ENCODE measurements at places on chromosomes 2 and 18.

- DNase-seq, result no peak
Observed at GRCh38 chr2:221255862-221256261, 316.2 kb downstream of the EPHA4 start.

DNA sequence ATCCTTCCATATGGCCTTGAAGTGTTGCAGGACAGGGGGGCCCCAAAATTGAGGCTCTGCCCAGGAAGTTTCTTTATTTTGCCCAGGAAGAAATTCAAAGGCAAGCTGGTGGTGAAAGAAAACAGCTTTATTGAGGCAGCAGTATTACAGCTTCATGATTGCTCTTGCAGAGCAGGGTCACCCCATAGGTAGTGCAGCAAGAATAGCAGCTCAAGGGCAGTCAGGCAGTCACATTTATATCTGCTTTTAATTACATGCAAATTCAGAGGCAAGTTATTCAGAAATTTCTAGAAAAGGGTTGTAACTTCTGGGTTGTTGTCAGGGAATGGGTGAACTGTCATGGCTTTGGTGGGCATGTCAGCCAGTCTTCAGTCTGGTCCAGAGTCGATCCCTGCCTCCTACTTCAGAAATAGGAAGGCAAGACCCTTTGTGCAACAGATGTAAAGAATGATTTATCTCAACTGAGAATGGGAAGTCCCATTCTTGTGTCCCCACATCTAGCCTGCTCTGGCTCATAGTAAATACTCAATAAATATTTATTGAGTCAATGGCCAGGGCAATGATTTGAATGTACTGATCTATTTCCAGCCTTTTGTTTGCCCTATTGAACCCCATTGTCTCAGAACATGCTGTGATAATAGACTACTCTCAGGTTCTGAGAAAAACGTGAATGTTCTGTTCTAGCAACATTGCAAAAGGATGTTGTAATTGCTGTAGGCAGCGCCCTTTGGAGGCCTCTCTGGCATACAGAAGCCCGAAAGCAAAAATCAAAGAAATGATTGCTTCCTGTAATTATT is 129.8 kb downstream of the MYO3B start:
- DNase-seq, result no peak

GRCh38 chr2:186125156-186125555 is 360.9 kb upstream of the ZC3H15 start:
- DNase-seq, result no peak

GRCh38 chr2:141611981-141612380 is 518.8 kb downstream of the LRP1B start:
- no peak for DNase-seq

DNA sequence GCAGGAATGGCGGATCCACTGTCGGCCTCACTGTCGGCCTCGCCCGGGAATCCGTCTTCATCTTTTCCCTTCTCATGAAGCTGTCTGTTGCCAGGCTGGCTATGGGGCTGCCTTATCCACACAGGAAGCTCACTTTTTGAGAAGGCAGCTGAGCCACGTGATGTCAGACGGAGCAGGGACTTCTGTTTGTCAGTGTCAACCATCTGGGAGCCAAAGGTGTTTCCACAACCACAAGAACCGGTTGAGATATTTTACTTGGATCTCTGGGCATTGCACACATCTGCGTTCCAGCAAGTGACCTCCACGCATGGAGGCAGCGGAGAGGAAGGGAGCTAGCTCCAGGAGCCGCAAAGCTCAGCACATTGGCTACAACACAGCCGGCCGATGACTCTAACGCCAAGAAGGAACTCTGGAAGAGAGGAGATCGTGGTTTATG is 27.4 kb upstream of the TAF1B start:
- no peak for DNase-seq

DNA sequence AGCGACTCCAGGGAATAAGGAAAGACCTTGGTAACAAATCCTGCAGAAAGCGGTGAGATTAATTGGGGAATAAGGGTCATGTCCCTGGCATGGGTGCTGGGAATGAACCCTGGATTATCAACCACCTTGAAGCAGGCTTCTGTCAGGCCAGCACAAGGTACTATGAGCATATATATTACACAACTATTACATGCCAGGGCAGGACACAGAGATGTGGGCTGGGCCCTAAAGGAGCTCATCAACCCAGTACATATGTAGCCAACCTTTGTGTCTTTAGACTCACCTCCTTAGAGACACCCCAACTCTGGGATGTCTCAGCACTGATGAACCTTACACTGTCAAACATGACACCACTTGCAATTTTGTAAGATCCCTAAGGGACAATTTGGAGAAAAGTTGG is 3.4 kb downstream of the SFXN5 start:
- no peak for DNase-seq

- DNase-seq, result peak; percentile 45
Observed at GRCh38 chr18:23135550-23136325, 453 bp downstream of the CABLES1 start.

GRCh38 chr18:50814395-50814794 is 5.4 kb downstream of the MRO start:
- no peak for DNase-seq

GRCh38 chr2:119260646-119261492 is 37.2 kb downstream of the STEAP3 start:
- DNase-seq, result no peak
